ENCODE measurements at places on chromosomes 3 and 15. TPM values are rescaled to one million over a fixed set of nuclear protein-coding genes. Genes with fewer than 3 reads are reported as not detected.

The B3GALNT1 gene
- 0.10 TPM for total RNA-seq

The GASK1A gene
- not detected for total RNA-seq

The FAM98B gene
- 13.6 TPM for total RNA-seq

The PSTPIP1 gene
- not detected for total RNA-seq

The SLC6A20 gene
- not detected for total RNA-seq

The NR1I2 gene
- total RNA-seq, result not detected

The RTP3 gene
- not detected for total RNA-seq

The PDIA3 gene
- total RNA-seq, result 347 TPM

The MYL3 gene
- not detected for total RNA-seq

The CHRNA5 gene
- total RNA-seq, result 34.6 TPM

The GAP43 gene
- total RNA-seq, result not detected

Measured in A549 treated with CORT108297 at 1 μM for 4 hours (cell line).